Hematopoietic multipotent progenitor cell treated with erythropoietin and hydrocortisone succinate and interleukin-3 and kit ligand, for 6 days (in vitro differentiated cells): ENCODE measurements at places on chromosomes 3 and 15.
A peak's percentile ranks its signal among the peaks of the same experiment; 100 is the strongest.

GRCh38 chr3:172592898-172593669 lies 69.9 kb upstream of the TNFSF10 start:
- no peak for DNase-seq

- DNase-seq = peak; percentile 53
Observed at GRCh38 chr15:74907163-74907870, 666 bp upstream of the FAM219B start.

DNA sequence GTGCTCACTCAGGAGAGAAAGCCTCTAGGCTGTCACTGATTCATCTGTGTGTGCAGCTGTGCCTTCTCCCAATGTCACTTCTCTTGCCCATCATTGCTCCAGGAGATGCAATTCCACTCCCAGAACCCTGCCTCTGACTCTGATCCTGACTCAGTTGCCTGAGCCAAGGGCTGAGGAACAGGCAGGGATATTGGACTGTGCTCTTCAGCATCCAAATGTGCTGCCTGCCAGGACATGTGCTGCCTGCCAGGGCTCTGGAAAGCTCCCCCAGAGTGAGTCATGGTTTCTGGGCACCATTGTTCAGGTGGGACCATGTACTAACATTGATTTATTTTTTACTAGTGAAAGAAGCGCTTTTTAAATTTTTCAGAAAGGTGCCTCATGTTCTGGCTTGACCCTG lies 71.0 kb downstream of the TRIM42 start:
- no peak for DNase-seq

- DNase-seq = peak; percentile 26
Observed at GRCh38 chr3:113533534-113533892, 1.2 kb downstream of the SIDT1 start.

DNA sequence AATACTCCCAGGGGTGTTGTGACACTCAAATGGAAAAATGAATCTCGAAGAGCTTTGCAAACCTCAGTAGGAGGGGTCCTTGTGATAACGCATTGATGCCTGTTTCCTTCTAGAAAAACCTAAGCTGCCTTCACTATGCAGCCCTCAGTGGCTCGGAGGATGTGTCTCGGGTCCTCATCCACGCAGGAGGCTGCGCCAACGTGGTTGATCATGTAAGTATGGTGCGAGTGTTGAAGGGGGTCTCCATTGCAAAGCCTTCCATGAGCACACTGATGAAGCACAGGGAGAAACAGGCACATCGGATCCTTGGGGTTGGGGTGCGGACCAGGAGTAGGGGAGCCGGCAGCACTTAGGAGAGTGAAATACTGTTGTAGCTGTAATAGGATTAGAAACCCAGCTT lies 22.3 kb downstream of the ANKDD1A start:
- DNase-seq = no peak

- no peak for DNase-seq
Observed at GRCh38 chr3:47057212-47057671, 77.8 kb downstream of the NBEAL2 start.

DNA sequence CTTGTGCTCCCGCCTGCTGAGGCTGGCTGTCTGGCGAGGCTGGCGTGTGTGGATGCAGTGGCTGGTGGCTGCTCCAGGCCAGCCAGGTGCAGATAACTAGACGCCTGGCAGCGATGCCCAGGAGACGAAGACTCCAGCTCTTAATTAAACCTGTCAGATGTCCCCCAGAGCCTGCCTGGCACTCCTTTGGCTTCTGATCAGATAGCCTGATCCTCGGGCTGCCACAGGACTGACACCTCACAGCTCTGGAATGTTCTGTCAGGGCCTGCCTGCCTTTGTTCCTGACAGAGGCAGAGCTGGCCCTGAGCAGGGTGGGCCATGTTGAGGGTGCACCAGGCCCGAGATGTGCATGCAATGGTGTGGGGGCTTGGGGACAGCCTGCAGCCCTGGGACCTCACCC lies 36.5 kb downstream of the PLXNA1 start:
- no peak for DNase-seq

DNA sequence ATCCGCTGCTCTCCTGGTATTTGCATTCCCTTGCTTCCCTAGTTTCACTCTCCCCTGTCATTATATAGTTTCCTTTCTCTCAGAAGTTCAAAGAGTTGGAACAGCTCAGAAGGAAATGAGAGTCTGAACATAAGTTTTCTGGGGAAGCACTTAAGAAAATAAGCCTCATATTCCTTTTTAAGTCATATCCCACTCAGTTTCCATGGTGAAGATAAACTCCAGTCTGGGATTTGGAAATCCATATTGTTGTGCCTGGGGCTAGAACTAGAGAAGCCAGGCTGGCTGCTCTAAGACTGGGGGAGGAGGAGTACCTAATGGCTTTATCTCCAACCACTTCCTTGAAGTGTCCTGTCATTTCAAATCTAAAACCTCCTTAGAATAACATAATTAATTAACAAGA lies 134.2 kb upstream of the ALCAM start:
- DNase-seq = no peak

DNA sequence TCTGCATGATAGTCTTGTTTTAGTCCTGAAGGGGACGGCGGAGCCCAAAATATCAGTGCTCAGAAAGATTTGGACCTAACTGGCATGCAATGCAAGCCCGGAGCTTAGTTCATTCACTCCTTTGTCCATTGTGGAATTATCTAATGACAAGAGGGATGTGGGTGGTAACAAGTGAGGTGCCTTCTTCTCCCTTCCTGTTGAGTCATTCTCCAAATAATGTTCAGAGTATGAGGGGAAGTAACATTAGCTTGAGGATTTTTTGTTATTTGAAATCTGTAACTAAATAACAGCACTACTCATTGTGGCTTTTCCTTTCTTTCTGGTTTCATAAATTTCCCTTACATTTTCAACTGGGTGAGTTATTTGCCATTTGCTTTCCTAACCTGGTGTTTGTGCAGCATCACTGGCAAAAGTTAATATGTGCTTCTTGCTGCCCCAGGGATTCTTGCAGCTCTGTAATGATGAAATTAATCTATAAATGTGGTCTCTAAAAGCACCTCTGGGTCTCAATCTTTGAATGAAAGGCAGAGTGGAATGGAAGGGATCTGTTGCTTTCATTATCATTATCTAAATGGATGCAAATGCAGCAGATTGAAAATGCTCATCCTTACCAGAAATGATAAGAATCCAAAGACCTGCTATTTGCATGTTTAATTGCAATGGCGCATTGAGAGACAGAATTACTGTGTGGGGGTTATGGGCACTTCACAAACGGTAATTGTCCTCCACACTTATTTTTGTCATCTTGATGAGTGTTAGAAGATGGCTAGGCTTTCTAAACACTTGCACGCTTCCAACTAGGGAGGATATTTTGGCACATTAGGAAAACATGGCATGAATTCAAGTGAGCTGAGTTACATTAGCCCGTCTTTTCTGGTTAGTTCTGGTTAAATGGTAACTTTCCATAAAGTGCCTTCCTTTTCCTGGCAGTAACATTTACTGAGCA lies 89.9 kb upstream of the MITF start:
- no peak for DNase-seq

- no peak for DNase-seq
Observed at GRCh38 chr3:127698691-127699415, 26.1 kb downstream of the ABTB1 start.
